ENCODE measurements at places on chromosomes 3 and 15. TPM values are rescaled to one million over a fixed set of nuclear protein-coding genes. Genes with fewer than 3 reads are reported as not detected.

Gene MESP2
- not detected for total RNA-seq

Gene SOX2
- total RNA-seq: not detected

Gene ZNF774
- total RNA-seq: 0.78 TPM

Gene CHDH
- total RNA-seq: 0.23 TPM

Gene CIB2
- total RNA-seq: 1.7 TPM

Gene COLQ
- 6.1 TPM for total RNA-seq

Gene EDEM1
- 153 TPM for total RNA-seq

Gene CLRN1
- total RNA-seq: not detected

Gene KLHL40
- total RNA-seq: not detected

Gene SOX14
- total RNA-seq: not detected

Gene BUB1B
- 0.55 TPM for total RNA-seq

DNA sequence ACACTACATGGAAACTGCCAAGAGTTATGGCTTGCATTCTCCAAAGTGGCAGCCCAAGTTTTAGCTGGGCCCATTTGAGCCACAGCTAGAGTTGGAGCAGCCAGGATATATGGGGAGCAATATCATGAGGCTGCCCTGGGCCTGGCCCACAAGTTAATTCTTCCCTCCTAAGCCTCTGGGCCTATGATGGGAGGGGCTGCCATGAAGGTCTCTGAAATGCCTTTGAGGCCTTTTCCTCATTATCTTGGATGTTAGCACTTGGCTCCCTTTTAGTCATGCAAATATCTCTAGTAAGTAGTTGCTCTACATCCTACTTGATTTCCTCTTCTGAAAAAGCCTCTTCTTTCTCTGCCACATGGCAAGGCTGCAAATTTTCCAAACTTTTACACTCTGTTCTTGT is 257.5 kb upstream of the CHRM5 start:
- DNase-seq: no peak

- DNase-seq: no peak
Observed at GRCh38 chr3:194977356-194977755, 291.7 kb downstream of the FAM43A start.

DNA sequence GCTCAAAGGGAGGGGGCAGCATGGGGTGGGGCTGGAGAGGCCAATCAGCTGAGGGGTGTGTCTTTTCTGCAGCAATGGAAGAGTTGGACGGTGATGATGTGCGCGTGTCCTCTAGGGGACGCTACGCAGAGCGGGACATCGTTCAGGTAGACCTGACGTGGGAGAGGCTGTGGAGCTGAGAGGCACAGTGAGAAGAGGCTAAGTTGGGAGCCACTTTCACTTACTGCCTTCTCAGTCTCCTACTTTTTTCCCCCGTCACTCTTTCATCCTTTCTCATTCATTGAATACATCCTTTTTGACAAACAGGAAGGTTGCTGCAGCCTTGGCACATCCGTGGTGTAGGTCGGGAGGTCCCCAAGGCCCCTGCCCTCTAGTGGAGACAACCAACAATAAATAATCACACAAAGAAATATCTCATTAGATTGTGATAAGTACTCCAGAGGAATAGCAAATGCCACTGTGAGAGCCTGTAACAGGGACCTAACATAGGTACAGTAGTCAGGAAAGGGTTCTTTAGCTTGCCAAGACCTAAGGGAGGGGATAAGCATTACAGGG is 4.4 kb upstream of the BRPF1 start:
- DNase-seq: peak; percentile 71

- DNase-seq: no peak
Observed at GRCh38 chr3:48398701-48399386, 26.8 kb downstream of the FBXW12 start.

- peak; percentile 17 for DNase-seq
Observed at GRCh38 chr3:182979674-182980191, 605 bp downstream of the DCUN1D1 start.

GRCh38 chr3:93988283-93988682 is 8.3 kb downstream of the ARL13B start:
- no peak for DNase-seq

GRCh38 chr3:1469687-1470086 is 376.9 kb downstream of the CNTN6 start:
- DNase-seq: no peak

GRCh38 chr15:42490291-42490670 is 660 bp downstream of the ZNF106 start:
- DNase-seq: peak; percentile 17

- DNase-seq: no peak
Observed at GRCh38 chr3:6861625-6862000, 698 bp downstream of the GRM7 start.

DNA sequence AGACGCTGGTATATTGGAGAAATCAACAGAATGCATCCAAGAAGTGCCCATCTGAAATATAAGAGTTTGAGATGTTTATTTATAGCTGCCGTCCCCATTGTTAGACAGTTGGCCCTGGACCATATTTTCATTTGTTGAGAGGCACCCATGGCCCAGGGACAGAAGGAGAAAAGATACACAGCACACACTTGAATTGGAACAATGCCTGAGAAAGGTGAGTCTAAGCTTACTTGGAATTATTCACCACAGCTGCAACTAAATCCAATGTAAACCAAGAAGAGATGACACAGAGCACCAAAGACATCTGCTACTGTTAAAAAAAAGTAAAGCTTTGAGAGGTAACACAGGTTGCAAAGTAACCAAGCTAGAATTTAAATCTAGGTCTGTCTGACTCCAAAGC is 525.5 kb upstream of the NAALADL2 start:
- no peak for DNase-seq

DNA sequence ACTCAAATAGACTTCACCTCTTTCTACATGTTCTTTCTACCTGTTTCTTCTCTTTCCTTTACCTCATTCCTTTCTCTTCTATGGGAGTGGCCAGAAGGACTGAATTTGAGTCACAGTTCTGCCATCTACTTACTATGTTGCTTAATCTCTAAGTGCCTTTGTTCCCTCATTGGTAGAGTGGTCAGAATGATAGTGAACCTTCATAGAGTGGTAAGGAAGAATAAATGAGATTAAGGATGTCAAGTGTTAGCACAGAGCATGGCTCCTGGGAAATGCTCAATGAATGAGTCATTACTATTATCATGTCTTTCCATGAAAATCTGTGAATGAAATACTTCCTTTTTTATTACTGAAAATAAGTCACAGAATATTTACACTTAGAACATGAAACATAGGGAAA is 17.5 kb downstream of the TMEM207 start:
- no peak for DNase-seq

DNA sequence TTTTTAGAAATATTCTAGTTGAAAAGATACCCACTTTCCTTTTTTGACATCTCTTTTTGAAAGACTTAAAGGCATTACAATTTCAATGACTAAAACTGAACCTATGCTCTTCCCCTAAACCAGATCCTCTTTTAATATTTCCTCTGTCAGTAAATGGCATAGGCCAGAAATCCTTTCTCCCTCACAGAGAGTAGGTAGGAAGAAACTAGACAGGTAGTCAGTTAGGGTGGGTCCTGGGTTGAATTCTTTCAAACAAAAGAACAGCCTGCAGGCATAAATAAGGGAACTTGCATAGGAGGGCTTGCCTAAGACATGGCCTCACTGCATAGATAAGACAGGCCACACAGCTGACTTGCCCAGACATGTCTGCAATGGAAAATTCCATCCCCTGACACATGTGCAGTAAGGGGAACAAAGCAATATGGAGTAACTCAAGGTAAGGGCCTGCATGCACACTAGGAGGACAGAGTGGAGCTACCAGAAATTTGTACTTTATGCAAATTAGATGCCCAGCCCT is 23.1 kb downstream of the PLSCR5 start:
- DNase-seq: no peak

- DNase-seq: peak; percentile 4
Observed at GRCh38 chr3:39707314-39707909, 102.0 kb upstream of the MYRIP start.

DNA sequence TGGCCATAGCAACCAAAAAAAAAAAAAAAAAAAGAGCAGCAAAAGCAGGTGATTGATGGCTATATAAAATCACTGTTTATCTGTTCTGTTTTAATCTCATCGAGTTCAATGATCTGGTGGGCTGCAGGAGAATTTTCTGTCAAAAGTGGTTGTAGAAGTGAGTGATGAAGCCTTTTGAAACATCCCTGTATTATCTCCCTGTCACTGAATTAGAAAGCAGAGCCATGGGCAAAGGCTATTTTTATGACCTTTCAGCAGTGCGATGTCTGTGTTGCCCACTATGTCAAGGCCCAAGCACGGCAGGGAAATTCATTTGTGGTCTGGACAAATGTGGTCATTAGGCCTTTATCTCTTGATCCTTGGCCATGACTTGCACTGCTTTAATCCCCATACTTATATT is 59.9 kb downstream of the OTOL1 start:
- no peak for DNase-seq

DNA sequence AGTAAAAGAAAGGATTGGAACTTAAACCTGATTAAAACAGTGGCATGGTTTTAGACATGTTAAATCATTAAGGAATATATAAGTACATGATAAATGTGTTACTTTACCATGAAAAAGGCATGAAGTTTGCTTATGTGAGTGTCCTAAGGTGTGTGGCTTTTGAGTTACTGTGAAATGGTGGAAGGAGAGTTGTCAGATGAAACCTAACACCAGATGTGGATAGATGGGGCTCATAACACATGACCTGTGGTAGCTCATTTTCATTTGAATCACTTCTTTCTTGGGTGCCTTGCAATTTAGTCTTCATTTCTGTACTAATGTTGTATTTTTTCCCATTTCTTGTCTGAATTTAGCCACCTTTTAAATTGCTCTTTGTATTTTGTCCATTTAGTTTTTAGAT is 13.0 kb downstream of the MEF2A start:
- no peak for DNase-seq

- no peak for DNase-seq
Observed at GRCh38 chr3:18937574-18937973, 210.7 kb upstream of the KCNH8 start.

DNA sequence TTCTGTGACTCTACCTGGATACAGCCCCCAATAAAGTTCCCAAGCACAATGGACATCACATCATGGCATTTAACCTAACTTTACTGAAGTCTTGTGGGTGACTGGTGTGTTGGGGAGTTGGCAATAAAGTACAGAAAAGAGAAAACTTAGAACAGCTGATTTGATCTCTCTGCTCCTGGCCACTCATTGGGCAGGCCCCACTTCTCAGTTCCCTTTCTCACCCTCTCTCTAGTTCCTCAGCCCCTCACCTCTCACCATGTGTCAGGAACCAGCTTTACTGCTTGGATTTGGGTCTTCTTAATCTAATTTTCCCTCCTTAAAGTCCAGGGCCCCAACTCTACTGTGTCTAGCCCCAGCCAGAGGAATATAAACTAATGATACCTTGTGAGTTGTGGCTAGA is 713 bp upstream of the MUC13 start:
- no peak for DNase-seq

DNA sequence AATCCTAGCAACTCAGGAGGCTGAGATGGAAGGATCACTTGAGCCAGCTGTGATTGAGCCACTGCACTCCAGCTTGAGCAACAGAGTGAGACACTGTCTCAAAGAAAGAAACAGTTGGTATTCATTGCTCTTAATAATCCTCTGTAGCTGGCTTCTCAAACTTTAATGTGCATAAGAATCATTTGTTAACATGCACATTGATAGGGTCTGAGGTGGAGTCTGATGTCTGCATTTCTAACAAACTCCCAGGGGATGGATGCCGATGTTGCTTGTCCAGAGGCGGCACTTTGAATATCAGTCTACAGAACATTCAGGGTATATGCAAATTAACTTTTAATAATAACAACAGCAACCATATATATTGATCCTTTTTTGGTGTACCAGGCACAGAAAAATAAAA is 39.9 kb downstream of the NKIRAS1 start:
- DNase-seq: no peak

All from CD4-positive, alpha-beta memory T cell (primary cell).